ENCODE measurements at places on chromosomes 11 and 22. TPM values are rescaled to one million over a fixed set of nuclear protein-coding genes. Genes with fewer than 3 reads are reported as not detected.

DNA sequence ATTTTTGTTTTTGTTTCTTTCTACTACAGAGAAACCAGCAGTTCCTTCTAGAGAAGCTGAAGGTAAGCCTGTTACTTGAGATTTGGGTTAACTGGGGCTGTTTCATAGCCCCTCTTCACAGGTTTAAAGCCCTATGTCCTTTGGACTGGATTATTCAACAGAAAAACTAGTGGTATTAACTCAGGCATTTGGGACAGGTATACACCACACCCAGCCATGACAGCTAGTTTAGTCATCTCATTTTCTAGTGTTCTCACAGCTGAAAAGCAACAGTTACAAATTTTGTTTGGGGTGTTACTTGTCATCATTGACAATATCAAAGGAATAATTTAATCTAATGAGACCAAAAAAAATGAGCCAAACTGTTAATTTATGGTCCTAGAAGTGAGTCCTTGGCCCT is 14.0 kb downstream of the LAYN start:
- DNase-seq: no peak

OR56A1 gene
- not detected for total RNA-seq

PNPLA5 gene
- not detected for total RNA-seq

- DNase-seq: peak; percentile 64
These were observed 5.1 kb upstream of the CDKN1C start for GRCh38 chr11:2890466-2891294.

DHCR7 gene
- total RNA-seq: 47.2 TPM

DNA sequence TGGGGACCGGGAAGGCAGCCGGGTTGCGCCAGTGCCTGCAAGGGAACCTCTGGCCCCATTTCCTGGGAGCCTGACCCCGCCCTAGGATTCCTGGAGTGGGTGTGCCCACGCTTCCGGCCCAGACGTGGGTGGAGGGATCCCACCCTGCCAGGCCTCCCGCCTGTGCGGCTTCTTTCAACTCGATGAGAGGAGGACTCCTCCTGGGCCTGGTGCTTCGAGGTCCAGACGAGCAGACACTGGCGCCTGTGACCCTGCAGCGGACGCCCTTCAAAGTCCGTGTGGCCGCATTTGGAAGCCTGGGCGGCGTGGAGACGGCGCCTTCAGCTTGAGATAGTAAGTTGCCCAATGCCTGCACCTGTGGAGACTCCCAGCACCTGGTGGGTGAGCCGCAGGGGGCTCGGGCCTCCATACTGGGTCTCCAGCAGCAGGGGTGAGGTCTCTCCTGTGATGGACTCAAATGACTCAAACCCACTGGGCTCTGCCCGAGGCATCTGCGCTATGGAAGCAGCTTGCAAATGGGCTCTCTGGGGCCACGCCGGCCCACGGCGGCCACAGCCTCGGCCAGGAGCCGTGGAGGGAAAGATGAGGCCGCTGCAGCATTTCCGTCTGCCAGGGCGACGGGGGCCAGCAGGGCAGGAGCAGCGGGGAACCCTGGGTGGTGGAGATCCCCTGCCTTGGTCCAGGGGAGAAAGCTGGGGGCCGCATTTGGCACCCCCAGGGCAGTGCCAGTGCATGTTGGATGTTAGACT is 64.3 kb upstream of the PPARA start:
- DNase-seq: peak; percentile 58

GRCh38 chr11:62715150-62716130 is 8.0 kb downstream of the GNG3 start:
- DNase-seq: no peak

- peak; percentile 66 for DNase-seq
These were observed 5.3 kb upstream of the OR52M1 start for GRCh38 chr11:4539603-4540219.

SLC7A4 gene
- 7.0 TPM for total RNA-seq

GRIA4 gene
- total RNA-seq: not detected

DNA sequence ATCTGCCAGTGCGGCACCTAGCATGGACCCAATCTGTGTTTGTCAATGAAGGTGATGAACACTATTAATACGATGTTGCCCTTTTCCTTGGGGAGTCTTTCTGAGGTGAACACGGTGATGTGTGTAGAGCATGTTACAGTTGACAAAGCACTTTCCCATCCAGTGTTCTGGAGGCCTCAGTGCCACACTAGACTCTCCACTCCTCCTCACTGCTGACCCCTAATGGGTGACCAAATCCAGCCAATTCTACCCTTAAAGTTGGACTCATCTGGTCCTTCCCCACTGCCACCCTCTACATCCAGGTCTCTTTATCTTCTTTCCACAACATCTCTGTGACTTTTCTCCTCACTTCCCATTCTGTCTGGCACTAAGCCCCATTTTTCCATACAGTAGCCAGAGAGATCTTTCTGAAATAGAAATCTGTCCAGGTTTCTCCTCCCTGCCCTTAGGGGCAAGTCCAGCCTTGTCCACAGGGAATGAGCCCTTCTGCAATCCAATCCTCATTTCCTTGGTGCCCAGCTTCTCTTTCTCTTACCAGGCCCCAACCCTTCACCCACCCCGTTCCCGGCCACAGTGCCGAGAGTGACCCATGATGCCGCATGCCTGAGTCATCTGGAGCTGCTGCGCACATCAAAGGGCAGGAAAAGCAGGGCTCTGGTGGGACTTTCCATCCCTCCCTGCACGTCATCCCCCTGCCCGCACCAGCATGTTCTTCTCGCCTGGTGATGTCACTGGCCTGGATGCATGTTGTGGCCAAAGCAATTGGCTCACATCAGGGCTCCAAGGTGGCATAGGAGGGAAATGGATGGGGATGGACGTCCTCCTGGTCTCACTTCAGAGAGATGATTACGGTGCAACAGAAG is 64.2 kb downstream of the RASSF10 start:
- no peak for DNase-seq

DNA sequence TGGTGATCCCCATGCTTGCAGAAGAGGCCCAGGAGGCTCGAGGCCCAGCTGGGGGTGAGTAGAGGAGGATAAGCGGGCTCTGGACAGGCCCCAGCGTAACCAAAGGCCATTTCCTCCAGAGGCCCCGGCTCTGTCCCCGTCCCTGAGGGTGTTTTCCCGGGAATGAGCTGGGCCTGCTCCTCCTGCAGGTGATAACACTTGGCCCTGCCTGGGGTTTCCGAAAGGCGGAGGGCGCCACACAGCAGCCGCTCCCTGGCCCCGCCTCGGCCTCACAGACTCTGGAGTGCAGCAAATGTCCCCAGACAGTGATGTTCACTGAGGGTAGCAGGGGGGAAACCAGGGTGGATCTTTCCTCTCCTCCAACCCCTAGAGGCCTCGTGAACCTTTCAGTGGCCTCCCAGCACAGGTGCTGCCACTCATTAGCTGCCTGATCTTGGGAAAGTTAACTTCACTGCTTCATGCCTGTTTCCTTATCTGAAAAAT is 10.5 kb upstream of the MGAT3 start:
- DNase-seq: no peak

- no peak for DNase-seq
These were observed 128.0 kb downstream of the RBFOX2 start for GRCh38 chr22:35900483-35901168.

DNA sequence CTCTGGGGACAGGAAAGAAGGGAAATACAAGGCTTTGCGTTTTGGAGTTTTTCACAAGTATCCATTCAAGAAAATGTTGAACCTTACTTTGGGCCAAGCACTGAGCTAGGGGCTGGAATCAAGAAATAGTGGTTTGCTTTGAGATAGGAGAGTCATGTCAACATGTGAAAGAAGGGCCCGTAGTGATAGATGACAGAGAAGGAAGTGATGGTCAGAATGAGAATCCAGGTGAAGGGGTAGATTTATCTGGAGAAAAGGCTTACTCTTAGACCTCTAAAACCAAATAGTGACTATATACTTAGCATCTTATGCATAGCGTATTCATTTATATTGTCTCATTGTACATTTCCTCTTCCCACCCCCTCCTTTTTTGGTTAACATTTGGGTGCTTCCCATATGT is 87.3 kb downstream of the GAB2 start:
- DNase-seq: no peak

GRCh38 chr22:30941363-30941740 is 27.2 kb downstream of the MORC2 start:
- no peak for DNase-seq

- DNase-seq: no peak
These were observed 65.8 kb downstream of the APIP start for GRCh38 chr11:34850334-34850733.

SLC1A2 gene
- 1.9 TPM for total RNA-seq

DNA sequence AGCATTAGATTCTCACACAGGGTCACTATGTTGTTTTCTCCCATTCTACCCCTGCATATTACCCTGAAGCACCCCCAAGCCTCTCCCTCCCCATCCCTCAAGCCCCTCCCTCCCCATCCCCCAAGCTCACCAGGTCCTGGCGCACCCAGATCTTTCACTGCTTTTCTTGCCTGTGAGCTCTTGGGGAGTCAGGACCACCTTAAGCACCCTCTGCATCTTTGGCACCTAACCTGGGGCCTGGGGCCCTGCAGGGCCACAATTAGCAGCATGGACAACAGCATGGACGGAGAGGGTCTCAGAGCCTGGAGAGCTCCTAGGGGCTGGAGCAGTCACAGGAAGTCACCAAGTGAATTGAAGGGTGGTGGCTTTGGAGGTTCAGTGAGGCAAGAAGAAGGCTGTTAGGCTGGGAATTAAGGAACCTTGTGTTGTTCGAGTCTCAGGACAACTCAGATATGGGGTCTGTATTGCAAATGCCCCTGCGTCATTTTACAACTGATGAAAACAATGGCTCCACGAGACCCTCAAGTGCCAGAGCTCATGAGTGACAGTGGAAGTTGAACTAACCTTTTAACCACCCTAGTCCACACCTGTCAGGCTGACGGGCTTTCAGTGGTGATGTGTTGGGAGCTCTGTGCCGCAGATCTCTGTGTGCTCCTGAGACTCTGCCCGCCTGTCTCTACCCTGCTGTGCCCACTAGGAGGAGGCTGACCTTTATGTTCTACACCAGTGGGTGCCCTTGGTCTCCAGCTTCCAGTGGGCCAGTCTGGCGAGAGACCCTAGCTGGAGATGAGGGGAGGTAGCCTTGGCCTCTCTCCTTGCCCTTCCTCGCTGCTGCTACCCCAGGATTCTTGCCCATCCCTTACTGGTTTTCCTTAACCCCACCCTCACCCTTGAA is 111.3 kb upstream of the OR4B1 start:
- no peak for DNase-seq

LGR4 gene
- 29.6 TPM for total RNA-seq

DNA sequence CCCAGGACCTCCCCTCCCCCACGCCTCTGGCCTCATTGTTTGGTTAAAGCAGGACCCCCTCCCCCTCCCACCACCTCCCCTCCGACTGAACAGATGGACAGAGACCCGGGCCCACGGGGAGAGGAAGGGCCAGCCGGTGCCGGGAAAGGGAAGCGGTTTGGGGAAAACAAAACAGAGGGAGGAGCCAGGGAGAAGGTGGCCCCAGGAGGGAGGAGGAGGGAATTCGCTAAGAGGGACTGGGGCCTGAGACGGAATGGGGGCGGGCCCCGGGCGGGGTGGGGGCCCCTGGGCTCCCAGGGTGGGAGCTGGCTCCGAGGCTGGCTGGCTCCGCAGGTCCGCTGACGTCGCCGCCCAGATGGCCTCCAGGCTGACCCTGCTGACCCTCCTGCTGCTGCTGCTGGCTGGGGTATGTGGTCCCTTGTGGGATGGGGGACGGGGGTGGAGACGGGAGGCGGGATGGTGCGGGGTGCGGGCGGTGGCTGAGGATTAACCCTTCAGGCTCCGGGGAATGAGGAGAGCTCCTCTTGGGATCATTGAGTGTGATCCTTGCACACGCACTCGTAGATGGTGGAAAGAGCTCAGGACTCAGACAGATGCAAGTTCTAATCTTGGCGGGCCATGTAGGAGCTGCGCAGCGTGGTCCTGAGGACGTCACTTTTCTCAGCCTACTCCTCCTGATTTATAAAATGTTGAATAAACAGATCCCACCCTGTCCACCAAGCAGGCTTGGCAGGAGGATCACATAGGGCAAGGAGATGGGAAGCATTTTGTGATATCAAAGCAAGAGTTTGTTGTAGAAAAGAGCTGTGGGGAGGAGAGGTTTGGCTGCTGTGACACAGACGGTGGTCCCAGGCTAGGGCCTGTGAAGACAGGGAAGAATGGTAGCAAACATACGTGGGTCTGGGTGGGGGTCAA is 688 bp downstream of the SERPING1 start:
- DNase-seq: peak; percentile 42

DNA sequence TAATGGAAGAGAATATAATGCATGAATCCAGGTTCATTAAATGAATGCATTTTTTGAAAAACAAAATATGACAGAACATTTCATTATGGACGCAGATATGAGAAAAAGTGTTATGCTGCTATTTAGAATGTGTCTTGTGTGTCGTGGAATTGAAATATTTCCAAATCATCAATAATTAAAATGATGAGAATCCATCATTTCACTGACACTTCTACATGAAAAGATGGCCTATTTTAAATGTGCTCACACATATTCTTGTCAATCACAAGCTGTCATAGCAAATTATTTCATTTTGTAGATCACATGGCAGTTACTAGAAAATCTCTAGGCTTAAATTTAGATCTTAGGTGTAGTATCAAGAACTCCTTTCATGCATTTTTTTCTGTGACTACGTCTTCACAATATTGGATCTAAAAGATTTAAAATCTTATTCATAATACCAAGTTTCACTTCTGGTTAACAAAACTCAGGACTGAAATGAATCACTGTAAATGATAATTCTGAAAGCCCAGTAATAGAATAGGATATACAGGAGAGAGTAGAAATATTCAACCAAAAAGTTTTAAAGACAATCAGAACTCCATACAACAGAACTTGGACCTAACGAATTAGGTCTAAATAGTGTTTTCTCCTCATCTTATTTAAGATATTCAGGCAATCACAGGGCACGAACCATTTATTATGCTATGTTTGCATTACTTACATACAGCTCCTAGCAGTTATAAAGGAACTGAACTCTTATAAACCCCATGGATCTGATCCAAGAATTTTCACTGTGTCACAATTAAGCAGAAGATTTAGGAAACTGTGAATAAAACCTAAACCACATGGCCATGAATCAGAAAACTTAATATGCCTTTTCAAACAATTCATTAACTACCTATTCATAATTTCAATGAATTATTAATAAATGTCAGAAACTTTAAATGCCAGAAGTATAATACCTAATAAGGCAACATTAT is 67.7 kb downstream of the DCDC1 start:
- no peak for DNase-seq

GRCh38 chr11:75480185-75481175 is 45.3 kb downstream of the GDPD5 start:
- no peak for DNase-seq

CKAP5 gene
- 30.6 TPM for total RNA-seq

RAB30 gene
- 15.9 TPM for total RNA-seq

GRCh38 chr22:50723991-50724390 is 14.0 kb upstream of the ACR start:
- no peak for DNase-seq

CCDC81 gene
- total RNA-seq: not detected

SLN gene
- total RNA-seq: not detected

GRCh38 chr11:37666960-37667359 is 1068.9 kb upstream of the RAG2 start:
- DNase-seq: no peak

GRCh38 chr11:11691296-11692151 is 69.7 kb upstream of the GALNT18 start:
- DNase-seq: no peak
